NCI-H187 (cell line): ENCODE measurements at places on chromosomes 2 and 18.

- DNase-seq: no peak
Measured at GRCh38 chr2:62662554-62662953, 43.0 kb upstream of the EHBP1 start.

DNA sequence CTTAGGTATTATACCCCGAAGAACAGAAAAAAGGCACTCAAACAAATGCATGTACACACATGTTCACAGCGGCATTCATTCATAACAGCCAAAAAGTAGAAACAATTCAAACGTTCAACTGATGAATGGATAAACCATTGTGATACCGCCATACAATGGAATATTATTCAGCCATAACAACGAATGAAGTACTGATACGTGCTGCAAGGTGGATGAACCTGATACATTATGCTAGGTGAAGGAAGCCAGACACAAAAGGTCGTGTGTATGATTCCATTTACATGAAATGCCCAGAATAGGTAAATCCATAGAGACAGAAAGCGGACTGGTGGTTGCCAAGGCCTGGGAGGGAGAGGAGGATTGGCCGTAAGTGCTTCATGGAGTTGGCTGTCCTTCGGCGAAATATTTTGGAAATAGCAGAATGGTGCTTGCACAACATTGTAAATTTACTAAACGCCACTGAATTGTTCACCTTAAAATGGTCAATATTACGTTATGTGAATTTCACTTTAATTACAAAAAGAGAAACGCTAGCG, 750 bp upstream of the RMP24 start:
- no peak for DNase-seq

DNA sequence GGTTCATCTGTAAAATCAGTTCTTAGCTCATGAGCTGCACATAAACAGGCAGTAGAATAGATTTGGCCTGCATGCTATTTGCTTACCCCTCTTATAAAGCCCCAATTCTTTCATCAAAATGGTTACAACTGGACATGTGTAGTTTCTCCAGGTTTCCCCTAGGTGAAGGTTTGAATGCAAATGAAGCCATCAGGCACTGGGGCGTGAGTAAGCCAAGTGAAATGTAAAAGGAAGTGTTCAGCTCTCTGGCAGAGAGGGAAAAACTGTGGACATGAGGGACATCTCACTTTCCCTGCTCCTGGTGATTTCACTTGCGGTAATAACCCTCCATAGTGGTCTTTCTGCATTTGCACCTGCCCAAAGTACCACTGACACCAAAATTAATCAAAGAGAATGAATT, 1402.3 kb upstream of the LRRTM1 start:
- no peak for DNase-seq

DNA sequence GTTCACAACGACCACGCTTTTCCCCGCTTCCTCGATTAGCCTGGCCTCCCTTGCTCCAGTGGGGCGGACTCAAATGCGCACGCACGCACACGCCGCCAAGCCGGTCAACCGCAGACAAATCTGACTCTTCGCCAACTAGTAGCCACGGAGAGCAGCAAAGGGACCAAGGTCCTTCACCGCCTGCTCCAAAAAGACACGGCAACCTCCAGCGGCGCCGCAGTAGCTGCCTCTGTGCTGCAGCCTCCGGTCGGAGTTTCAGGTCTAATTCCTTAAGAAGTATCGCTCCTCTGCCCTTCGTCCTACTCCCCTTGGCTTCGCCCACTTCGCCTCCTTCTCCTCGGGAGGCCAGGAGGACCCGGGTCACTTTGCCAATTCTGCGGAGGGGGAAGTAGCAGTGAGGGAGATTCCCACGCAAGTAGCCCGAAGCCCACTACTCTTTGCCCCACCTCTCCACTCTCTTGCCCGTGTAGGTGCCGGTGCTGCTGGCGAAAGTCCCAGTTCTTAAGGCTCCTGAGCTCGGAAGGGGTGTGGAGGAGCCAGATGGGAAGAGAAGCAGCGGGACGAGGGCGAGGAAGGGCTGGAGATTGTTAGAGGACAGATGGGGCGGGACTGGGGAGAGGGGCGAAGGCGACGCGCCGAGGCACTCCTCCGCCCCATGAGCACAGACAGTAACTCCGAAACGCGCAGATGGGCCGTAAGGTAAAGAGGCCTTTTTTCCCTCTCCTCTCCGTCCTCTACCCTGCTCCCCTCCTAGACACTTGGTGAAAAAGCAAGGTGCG, 615 bp downstream of the AKAIN1 start:
- no peak for DNase-seq

DNA sequence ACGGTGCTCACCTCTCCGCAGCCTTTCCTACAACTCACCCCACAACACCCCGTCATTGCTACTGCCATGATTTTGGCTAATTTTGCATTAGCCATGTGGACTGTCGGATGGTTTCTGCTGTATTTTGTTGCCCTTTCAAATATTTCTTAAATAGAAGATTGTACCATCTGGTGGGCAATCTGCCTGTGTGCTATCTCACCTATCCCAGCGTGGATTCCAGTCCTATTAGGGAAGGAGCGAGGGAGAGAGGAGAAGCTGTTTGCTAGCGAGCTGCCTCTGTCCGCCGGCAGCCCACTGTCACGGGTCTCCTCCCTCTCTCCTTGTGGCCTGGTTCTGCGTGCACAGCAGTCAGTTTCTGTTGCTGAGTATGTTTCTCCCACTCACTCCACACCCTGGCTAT, 336.2 kb downstream of the TXNL1 start:
- no peak for DNase-seq

DNA sequence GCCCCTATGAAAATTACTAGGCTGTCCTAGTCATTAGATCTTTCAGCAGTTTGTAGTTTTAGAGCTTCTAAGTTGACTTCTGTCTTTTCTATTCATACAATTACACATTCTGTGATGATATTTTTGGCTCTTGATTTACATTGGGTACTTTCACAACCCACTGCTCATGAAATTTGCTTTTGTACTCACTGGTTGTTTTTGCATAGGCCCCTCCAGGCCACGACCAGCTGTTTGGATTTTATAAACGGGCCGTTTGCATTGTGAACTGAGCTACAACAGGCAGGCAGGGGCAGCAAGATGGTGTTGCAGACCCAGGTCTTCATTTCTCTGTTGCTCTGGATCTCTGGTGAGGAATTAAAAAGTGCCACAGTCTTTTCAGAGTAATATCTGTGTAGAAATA, 193.8 kb downstream of the RPIA start:
- no peak for DNase-seq

- DNase-seq: no peak
Measured at GRCh38 chr18:58556331-58557007, 72.4 kb downstream of the ALPK2 start.

- DNase-seq: no peak
Measured at GRCh38 chr2:10629819-10630532, 59.8 kb downstream of the NOL10 start.

- DNase-seq: no peak
Measured at GRCh38 chr2:111632661-111633060, 251.3 kb downstream of the ANAPC1 start.

GRCh38 chr18:62617793-62618591, 95.2 kb downstream of the ZCCHC2 start:
- DNase-seq: no peak

DNA sequence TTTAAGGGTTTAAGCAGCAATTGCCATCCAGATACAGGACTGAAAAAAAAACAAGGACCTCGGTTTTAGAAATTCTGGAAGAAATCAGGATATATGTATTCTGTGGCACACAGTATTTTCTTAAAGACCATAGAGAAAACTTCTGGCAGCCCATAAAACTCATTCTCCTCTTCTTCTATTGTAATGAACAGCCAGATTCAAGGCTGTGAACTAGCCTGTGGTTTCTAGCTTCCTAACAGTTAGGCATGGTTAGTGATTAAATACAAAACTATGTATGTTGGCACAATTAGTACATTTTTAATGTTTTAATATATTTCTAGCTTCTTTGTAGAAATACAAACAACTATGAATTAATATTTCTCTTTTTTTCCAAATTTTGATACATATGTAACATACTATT, 555.7 kb downstream of the DSC3 start:
- DNase-seq: no peak

DNA sequence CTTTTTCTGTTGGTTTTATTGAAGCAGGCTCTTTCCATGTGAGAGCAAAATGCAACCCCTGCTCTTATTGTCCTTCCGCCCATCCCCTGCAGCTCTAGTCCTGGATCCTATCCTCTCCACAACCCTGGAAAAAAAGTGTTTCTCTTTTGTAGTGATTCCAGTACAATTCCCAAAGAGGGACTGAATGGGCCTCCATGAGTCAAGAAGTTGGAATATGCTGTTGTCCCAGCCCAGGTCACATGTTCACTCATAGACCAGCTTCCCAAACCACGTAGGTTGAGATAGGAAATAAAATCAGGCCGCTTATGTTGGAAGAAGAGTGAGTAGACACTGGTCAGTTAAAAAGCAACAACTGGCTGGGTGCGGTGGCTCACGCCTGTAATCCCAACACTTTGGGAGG, 39.4 kb downstream of the CPO start:
- no peak for DNase-seq

- DNase-seq: no peak
Measured at GRCh38 chr2:60316381-60317033, 236.9 kb downstream of the BCL11A start.

- DNase-seq: no peak
Measured at GRCh38 chr2:240737512-240737911, 45.8 kb downstream of the AQP12A start.

DNA sequence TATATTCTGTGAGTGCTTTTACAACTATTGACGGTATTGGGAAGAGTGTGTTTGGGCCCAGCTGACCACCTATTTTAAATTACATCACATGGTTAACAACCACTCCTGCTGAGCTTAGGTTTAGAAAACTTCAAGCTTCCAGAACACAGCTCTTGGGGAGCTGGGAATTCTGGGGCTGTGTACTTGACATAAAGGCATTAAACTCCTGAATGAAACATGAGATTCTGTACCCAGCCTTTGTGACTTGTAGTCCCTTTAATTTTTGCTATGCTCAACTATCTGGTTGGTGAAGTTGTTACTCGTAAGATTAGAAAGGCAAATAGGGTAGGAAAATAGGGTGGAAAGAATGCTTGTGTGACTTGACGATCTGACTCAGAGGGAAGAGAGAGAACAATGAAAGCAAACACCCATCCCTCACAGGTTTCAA, 66.9 kb downstream of the LTBP1 start:
- DNase-seq: no peak

- DNase-seq: no peak
Measured at GRCh38 chr2:54671875-54672589, 51.4 kb upstream of the EML6 start.

DNA sequence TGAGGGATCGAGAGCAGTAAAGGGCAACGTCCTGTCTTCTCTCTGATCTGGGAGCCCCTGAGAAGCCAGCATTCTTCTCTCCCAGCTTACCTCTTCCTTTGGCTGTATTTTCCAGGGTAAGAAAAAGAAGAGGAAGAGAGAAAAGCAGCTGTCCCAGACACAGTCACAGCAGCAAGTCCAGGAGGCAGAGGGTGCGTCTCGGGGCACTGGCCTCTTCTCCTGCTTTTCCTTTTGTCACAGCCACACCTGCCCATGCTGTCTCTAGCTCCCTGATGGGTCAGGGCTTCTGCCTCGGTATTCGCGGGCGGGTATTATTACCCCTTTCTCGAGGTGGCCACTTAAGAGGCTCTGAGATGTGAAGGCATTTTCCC, 20.3 kb downstream of the TGOLN2 start:
- DNase-seq: no peak

DNA sequence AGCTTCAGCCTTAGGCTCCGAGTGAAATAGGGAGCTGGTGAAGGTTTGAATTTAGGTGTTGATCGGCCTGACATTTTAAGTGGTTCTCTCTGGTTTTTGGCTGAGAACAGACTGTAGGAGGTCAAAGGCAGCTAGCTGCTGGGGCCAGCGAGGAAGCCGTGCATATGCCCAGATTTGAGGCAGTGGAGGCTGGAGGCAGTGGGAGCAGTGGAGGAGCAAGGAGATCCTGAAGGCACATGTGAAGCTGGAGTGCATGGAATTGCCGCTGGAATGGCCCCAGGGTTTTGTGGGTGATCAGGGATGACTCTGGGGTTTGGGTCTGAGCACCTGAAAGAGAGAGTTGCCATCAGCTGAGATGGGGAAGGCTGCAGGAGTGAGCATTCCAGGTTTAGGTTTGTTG, 25.1 kb downstream of the STEAP3 start:
- DNase-seq: no peak

DNA sequence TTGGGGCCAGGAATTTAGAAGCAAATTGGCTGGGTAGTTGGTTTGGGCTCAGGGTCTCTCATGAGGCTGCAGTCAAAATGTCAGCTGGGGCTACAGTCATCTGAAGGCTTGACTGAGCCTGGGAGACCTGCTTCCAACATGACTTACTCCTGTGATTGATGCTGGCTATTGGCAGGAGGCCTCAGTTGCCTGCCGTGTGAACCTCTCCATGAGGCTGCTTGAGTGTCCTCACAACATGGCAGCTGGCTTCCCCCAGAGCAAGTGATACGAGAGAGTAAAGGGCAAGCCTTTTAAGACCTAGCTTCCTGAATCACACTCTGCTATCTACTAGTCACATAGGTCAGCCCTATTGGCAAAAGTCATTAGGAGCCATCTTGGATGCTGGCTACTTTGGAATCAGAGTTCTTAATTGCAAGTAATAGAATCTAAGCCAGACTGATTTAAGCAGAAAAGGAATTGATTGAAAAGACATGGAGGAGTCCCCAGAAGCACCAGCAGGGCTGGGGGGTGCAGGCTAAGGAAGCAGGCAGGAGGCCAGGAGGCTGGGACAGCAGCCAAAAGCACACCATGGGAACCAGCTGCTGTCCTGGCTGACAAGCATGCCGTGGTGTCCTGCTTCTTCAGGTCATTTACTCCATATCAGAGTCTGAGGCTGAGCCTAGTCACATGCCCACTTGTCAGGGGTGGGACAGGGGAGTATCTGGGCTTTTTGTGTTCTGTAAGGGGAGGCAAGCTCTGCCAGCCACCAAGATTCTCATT, 7.8 kb upstream of the GIGYF2 start:
- no peak for DNase-seq

DNA sequence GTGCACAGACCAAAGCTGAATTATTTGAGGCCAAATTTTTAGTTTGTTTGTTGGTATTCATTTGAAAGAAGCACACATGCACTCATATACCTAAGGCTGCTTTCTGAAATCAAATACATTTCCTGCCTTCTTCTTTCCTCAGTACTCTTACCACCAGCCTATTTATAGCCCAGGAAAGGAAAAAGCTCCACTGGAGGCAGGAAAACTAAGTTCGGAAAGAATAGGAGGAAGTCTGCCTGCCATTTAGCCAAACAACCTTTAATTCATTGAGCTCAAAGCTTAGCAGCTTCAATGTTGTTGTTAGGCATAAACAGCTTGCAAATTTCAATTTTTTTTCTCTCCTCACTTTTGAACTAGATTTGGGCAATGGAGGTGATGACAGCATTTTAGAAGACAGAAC, 40.4 kb upstream of the RASGRP3 start:
- no peak for DNase-seq

- DNase-seq: no peak
Measured at GRCh38 chr2:152084076-152084475, 14.8 kb downstream of the CACNB4 start.
